Activated CD4-positive, alpha-beta T cell treated with anti-CD3 and anti-CD28 coated beads, Interleukin-2, amount 10 ng/mL, durations not matched to agents 7 days and 5 days (primary cell): ENCODE measurements at places on chromosomes 2 and 18.

GRCh38 chr18:63451799-63452660 lies 24.7 kb upstream of the SERPINB5 start:
- no peaks in the 10 kb centered on the region for H3K27me3 ChIP-seq
- no peak for DNase-seq
- no peak overlapping the region for H3K27ac ChIP-seq
- no peaks in the 10 kb centered on the region for H3K36me3 ChIP-seq
- peaks cover 2% of the 10 kb centered on the region for H3K4me1 ChIP-seq
- no peak overlapping the region for H3K4me3 ChIP-seq

DNA sequence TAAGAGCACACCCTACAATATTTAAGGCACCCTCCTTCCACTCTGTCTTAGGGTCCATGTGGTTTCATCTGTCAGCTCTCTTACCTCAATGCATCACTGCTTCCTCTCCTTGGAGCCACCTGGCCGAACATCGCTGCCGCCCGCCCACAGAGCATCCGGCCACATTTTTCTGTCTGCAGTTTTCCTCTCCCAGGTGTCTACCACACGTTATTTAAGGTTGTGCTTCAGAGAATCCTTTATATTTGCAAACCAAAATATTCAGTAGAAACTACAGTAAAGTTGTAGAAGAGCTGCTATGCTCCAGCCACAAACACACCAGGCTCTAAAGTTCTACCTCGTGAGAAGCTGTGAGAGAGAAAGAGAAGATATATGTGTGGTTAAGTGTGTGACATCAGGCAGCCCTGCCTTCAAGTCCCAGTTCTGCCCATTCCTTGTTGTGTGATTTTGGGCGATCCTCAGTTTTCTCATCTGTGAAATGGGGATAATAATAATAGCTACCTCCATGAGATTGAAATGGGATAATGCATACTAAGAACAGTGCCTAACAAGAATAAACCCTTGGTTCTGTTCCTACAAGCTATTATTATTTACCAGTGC lies 4.9 kb upstream of the STK17B start:
- H3K27ac ChIP-seq, result peak overlapping the region; percentile 86
- peak; percentile 92 for DNase-seq
- no peaks in the 10 kb centered on the region for H3K27me3 ChIP-seq
- H3K36me3 ChIP-seq, result peaks cover 28% of the 10 kb centered on the region

DNA sequence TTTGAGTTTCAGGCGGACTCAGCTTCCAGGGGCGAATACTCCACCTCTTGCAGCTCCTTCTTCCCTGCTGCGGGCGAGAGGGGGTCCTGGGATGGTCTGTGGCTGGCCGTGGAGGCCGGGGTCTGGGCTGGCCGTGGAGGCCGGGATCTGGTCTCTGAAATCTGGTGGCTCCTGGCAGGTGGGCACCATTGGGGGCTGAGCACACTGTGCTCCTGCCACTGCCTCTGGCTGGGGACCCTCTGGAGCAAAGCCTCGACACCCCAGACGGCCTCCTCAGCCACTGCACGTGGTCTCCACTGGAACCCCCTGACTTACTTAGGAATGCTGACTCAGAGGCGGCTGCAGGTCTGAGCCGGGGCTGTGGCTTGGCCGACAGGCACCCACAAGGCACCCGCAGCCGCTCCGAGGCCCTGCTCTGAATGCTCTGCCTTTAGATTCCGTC lies 100.1 kb upstream of the ALKAL2 start:
- H3K36me3 ChIP-seq, result no peaks in the 10 kb centered on the region
- H3K4me1 ChIP-seq, result peaks cover 4% of the 10 kb centered on the region
- H3K4me3 ChIP-seq, result no peak overlapping the region
- DNase-seq, result no peak
- no peak overlapping the region for H3K27ac ChIP-seq

DNA sequence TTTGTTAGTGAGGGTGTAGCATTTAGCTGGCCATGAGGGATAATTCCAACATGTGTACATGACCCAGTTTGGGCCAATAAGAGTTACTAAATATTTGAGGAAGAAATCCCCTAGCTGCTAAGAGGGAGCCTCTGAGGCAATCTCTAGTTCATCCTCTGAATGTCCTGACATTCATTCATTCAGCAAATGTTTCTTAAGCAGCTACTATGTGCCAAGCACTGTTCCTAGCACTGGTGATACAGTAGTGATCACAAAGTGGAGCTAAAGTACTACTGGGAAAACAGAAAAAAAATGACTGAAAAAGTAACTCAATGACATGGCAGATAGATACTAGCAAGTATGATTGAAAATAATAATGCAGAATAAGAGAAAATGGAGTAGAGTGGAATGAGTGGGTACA lies 79.8 kb upstream of the PID1 start:
- no peaks in the 10 kb centered on the region for H3K4me1 ChIP-seq
- H3K27ac ChIP-seq, result no peak overlapping the region
- DNase-seq, result no peak
- no peak overlapping the region for H3K4me3 ChIP-seq
- no peaks in the 10 kb centered on the region for H3K36me3 ChIP-seq

- DNase-seq, result no peak
- peaks cover 12% of the 10 kb centered on the region for H3K4me1 ChIP-seq
- no peak overlapping the region for H3K4me3 ChIP-seq
- H3K27ac ChIP-seq, result no peak overlapping the region
- H3K27me3 ChIP-seq, result peaks cover 26% of the 10 kb centered on the region
Measured at GRCh38 chr2:231256494-231256893, 58.1 kb downstream of the ARMC9 start.

DNA sequence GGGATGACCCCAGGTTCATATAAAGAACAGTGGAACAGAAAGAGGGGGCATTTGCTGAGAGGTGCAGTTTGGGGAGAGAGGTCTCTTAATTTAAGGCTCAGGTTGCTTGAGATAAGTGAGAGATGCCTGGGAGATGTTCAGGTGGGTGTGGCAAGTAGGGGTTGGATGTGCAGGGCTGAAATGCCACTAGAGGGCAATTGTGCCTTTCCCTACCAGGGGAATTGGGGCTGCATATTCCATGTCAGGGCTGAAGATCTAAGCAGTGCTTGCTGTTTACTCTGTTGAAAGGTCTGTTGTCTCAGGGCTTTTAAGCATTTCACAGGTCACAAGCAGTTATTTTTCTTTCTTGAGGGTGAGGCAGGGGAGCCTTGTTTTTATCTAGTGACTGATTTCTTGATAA lies 7.8 kb downstream of the CCDC85A start:
- no peaks in the 10 kb centered on the region for H3K4me1 ChIP-seq
- DNase-seq, result no peak
- no peak overlapping the region for H3K4me3 ChIP-seq
- no peak overlapping the region for H3K27ac ChIP-seq

DNA sequence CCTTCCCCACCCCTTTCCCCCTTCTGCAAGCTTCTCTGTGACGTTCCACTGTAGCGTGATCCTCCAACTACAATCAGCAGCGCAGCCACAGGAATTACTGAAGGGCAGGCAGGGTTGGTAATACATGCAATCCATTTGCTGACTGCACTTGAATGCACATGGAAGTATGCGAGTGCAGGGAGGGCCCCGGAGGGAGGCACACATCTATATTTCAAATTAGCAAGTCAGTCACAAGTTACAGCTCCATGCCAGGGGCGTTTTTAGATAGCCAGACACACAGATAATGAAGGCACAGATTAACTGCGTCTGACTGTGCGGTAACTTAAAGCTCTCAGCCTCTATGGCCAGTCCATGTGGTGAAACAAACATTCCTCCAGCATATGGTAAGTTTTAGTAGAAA lies 209.2 kb upstream of the GATA6 start:
- no peaks in the 10 kb centered on the region for H3K36me3 ChIP-seq
- H3K27me3 ChIP-seq, result peaks cover 4% of the 10 kb centered on the region
- no peak for DNase-seq
- no peak overlapping the region for H3K4me3 ChIP-seq

- H3K4me3 ChIP-seq, result no peak overlapping the region
- no peak overlapping the region for H3K27ac ChIP-seq
- H3K27me3 ChIP-seq, result peaks cover 43% of the 10 kb centered on the region
- H3K36me3 ChIP-seq, result no peaks in the 10 kb centered on the region
- no peak for DNase-seq
Measured at GRCh38 chr18:58806826-58807714, 57.6 kb upstream of the ZNF532 start.

DNA sequence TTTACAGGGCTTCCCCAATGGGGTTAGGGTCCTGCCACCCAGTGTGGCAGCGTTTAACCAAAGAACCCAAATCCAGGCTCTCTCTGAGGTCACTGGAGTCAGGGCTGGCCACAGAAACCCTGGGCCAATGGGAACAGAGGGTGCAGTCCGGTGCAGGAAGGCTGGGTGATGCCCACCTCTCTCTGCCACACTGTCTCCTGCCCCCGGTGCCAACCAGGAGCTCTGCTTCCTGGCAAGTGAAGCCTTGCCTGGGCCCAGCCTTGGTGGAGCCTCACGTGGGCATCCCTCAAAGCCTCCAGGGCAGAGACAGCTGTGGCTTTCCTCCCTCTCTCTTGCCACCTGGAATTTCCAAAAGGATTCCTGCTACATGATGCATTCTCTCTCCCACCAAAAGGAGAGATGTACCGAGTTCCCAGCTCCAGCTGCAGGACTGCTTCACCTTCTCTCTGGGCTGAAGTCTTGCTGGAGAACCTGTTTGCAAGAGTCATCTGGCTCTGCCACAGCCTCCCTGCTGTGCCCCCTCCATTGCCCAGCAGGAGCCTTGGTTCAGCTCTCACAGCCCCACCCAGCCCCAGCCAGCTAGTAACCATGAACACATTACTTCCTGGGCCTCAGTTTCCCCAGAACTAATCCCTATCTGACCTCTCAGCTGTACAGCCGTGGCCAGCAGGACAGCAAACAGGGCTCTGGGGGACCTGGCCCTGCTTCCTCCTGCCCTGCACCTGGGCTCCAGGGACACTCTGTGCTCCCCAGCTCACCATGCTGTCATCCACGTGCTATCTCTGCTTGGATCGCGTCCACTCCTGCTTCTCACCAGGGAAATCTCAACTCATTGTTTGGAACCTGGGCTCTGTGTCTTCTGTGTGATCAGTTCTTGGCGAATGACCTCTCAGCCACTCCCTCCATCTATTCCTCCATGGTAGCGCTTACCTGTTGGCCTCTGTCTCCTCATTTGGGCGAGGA lies 43.4 kb downstream of the KCNF1 start:
- DNase-seq, result no peak
- no peak overlapping the region for H3K27ac ChIP-seq
- H3K27me3 ChIP-seq, result peaks cover 14% of the 10 kb centered on the region
- H3K4me3 ChIP-seq, result no peak overlapping the region
- H3K36me3 ChIP-seq, result no peaks in the 10 kb centered on the region

DNA sequence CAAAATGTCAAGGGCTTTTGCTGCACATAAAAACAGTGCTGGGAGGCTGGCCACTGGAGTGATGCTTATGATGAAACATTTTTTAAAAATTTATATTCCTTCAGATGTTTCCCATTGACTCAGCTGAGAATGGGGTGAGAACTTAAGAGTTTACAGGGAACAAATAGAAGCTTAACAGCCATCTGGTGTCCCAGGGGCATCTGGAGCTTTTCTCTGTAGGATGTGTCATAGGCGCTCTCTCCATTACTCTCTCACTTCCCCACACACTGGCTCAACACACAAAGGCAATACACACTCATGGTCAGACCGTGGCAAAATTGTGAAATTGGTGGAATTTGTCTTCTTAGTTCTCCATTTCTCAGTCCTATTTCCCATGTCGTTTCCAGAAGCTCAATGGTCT lies 783.1 kb upstream of the LRRTM1 start:
- H3K36me3 ChIP-seq, result no peaks in the 10 kb centered on the region
- no peak overlapping the region for H3K27ac ChIP-seq
- no peak overlapping the region for H3K4me3 ChIP-seq
- no peaks in the 10 kb centered on the region for H3K4me1 ChIP-seq
- DNase-seq, result no peak

- H3K36me3 ChIP-seq, result no peaks in the 10 kb centered on the region
- H3K4me1 ChIP-seq, result no peaks in the 10 kb centered on the region
- DNase-seq, result no peak
- no peak overlapping the region for H3K4me3 ChIP-seq
Measured at GRCh38 chr18:505483-506122, 5.1 kb upstream of the COLEC12 start.

DNA sequence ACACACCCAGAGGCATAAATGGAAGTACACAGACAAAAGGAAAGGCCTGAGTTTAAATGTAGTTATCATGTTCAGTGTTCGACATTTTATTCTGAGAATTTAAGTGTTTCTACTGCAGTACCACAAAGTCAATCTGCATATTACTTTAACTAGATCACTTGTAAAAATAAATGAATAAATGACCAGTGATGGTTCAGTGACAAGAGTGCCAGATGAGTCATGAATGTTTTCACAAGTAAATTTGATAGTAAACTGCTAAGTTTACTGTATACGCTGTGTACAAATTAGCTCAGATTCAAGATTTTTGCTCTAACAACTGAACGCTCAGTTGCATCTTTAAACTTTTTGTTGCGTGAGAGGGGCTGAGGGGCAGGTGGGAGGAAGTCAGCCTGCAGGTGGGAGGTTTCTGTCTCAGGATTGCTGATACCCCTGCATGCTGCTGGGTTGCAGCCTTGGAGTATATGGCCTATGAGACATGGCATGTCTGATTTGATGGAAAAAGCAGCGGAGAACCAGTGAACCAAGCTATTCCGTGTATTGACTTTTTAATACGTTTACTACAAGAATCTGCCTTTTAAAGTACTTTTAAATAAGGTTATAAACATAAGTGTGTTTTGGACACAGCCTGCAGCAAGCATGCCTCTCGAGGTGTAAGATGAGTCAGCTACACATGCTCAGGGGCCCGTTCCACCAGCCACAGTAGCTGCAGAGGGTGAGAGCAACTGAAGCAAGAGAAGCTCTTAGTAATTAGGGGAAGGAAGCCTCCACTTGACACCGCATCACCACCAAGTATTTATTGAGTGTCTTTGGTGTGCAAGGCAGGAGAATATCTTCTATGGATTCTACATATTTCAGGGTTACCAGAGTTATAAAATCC lies 245.1 kb downstream of the NEDD4L start:
- peaks cover 7% of the 10 kb centered on the region for H3K27me3 ChIP-seq
- H3K4me1 ChIP-seq, result no peaks in the 10 kb centered on the region
- DNase-seq, result no peak
- no peak overlapping the region for H3K27ac ChIP-seq
- H3K36me3 ChIP-seq, result no peaks in the 10 kb centered on the region
- no peak overlapping the region for H3K4me3 ChIP-seq

DNA sequence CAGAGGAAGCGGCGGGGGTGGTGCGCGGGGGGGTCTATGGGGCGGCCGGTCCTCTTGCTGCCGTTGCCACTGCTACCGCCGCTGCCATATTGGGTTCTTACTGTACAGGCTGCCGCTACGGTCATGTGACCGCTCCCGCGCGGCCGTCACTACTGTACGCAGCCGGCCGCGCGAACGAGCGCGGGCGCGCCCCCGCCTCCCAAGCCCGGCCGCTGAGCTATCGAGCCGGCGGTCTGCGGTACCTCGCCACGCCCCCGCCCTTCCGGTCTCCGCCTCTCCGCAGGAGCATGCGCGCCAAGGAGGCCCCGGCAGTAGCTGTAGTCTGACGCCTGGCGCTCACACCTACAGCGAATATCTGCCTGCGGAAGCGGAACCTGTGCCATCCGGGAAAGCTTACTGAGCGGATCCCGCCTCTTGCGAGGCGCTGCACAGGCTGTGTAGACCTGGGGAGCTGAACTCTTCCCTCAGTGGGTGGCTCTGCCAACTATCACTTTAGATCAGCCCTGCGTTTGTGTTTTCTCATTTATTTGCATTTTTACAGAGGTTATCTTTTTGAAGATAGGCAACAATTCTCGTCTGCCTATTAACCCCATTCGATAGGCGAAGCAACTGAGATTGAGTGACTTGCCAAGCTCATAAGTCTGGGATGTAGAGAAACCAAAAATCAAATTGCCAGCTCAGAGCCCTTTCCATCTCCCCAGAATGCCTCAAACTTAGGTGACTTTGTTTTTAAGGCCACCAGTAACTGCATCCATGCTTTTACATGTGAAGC lies at the start of gene ASXL2:
ASXL2 (minus strand) TSS at position 127 of the 772 bp plus-strand sequence. CDS start 265 bp downstream, outside the sequence.
- H3K4me3 ChIP-seq, result peak within 1 kb of the TSS; percentile 97
- H3K36me3 ChIP-seq, result peaks cover 15% of the 10 kb centered on the region
- no peaks in the 10 kb centered on the region for H3K27me3 ChIP-seq
- peaks cover 39% of the 10 kb centered on the region for H3K4me1 ChIP-seq
- DNase-seq, result peak; percentile 96
- peak within 1 kb of the TSS; percentile 95 for H3K27ac ChIP-seq
